ENCODE measurements at places on chromosomes 13 and 19. TPM values are rescaled to one million over a fixed set of nuclear protein-coding genes. Genes with fewer than 3 reads are reported as not detected.

Gene CRX
- not detected for total RNA-seq

Gene GADD45GIP1
- total RNA-seq = 21.1 TPM

Gene ZNF682
- 4.0 TPM for total RNA-seq

Gene PSG2
- not detected for total RNA-seq

Gene MEGF8
- 17.7 TPM for total RNA-seq

Gene ZNF611
- 8.5 TPM for total RNA-seq

Gene ZNF776
- total RNA-seq = 16.9 TPM

Gene PTPRH
- total RNA-seq = under 0.01 TPM

Gene GAPDHS
- not detected for total RNA-seq

Gene GRK1
- total RNA-seq = not detected
